ENCODE measurements at places on chromosomes 6 and 20.

GRCh38 chr6:52876056-52876787 is 33.3 kb downstream of the GSTA3 start:
- no peaks in the 10 kb centered on the region for H3K27me3 ChIP-seq
- H3K36me3 ChIP-seq, result no peaks in the 10 kb centered on the region
- no peak overlapping the region for H3K27ac ChIP-seq

DNA sequence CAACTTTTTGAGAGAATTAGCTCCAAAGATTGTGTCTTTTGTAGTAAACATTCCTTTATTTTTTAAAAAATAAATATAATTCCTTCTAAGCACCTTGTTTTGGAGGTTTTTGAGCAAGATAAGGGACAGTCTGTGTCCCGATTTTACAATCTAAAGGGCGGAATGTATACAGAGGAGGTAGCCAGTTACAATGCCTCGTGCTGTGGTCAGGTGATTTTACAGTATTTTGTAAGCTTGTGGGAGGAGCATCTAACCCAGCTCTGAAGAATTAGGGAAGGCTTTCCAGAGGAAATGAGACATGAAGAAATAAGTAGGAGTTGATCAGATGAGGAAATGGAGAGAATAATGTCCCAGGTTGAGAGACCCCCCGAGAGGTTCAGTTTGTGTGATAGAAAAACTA is 1.3 kb downstream of the HINT3 start:
- no peak for DNase-seq
- H3K4me3 ChIP-seq, result peak overlapping the region; percentile 91
- H3K4me1 ChIP-seq, result no peaks in the 10 kb centered on the region
- H3K27ac ChIP-seq, result no peak overlapping the region
- H3K36me3 ChIP-seq, result no peaks in the 10 kb centered on the region
- peaks cover 10% of the 10 kb centered on the region for H3K27me3 ChIP-seq

DNA sequence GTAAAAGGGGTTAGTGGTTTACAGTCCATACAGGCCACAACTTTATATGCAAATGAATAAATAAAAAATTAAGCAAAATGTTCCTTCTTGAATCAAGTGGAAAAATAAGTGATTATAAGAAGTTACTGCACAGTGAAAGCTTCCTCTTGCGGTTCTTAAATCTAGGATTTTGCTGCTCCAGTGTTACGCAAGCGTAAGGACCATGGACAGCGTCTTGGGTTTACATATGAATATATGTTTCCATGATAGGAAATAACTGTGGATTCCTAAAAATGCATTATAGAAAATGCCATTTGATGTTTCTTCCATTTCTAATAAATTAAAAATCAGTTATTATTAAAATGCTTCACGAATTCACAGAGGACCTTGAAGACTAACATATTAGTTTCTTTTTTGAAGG is 176.6 kb upstream of the POU3F2 start:
- no peaks in the 10 kb centered on the region for H3K36me3 ChIP-seq
- H3K27ac ChIP-seq, result no peak overlapping the region
- DNase-seq, result peak; percentile 81
- H3K27me3 ChIP-seq, result no peaks in the 10 kb centered on the region

GRCh38 chr6:11944111-11944510 is 68.0 kb upstream of the HIVEP1 start:
- DNase-seq, result no peak
- no peaks in the 10 kb centered on the region for H3K27me3 ChIP-seq
- H3K4me1 ChIP-seq, result no peaks in the 10 kb centered on the region
- H3K4me3 ChIP-seq, result no peak overlapping the region

DNA sequence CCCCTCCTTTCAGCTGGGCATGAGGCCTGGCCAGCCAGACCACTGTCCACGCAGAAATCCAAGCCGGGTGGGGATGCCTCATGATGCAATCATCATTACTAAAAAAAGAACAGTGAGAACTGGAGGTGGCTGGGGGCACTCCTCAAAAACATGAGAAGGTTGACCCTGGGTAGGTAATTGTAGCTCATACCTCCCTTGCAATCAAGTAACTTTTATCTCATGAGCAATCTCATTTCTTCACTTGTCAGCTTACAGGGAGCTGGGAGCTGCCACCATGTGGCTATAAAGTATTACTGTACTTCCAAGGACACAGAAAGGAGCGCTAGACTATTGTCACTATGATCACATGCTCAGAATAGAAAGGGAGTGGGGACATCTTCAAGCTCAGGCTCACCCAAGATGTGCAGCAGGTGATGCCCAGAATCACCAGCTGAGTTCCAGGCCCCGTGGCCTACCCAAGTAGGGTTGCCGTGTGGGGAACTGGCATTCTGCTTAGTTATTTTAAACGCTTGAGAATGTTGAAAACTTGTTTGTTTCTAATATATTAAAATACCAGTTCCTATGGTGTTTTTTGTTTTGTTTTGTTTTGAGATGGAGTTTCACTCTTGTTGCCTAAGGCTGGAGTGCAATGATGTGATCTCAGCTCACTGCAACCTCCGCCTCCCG is 3.0 kb upstream of the CDH26 start:
- peaks cover 41% of the 10 kb centered on the region for H3K27me3 ChIP-seq
- DNase-seq, result peak; percentile 48
- no peak overlapping the region for H3K4me3 ChIP-seq
- H3K36me3 ChIP-seq, result no peaks in the 10 kb centered on the region
- no peak overlapping the region for H3K27ac ChIP-seq

- no peaks in the 10 kb centered on the region for H3K27me3 ChIP-seq
- no peak for DNase-seq
- H3K27ac ChIP-seq, result no peak overlapping the region
- peak overlapping the region; percentile 91 for H3K4me3 ChIP-seq
These were observed 988 bp downstream of the QRSL1 start for GRCh38 chr6:106630366-106630765.

- DNase-seq, result no peak
- H3K4me1 ChIP-seq, result no peaks in the 10 kb centered on the region
- no peak overlapping the region for H3K4me3 ChIP-seq
These were observed 137.5 kb downstream of the NRN1 start for GRCh38 chr6:5869261-5869660.

DNA sequence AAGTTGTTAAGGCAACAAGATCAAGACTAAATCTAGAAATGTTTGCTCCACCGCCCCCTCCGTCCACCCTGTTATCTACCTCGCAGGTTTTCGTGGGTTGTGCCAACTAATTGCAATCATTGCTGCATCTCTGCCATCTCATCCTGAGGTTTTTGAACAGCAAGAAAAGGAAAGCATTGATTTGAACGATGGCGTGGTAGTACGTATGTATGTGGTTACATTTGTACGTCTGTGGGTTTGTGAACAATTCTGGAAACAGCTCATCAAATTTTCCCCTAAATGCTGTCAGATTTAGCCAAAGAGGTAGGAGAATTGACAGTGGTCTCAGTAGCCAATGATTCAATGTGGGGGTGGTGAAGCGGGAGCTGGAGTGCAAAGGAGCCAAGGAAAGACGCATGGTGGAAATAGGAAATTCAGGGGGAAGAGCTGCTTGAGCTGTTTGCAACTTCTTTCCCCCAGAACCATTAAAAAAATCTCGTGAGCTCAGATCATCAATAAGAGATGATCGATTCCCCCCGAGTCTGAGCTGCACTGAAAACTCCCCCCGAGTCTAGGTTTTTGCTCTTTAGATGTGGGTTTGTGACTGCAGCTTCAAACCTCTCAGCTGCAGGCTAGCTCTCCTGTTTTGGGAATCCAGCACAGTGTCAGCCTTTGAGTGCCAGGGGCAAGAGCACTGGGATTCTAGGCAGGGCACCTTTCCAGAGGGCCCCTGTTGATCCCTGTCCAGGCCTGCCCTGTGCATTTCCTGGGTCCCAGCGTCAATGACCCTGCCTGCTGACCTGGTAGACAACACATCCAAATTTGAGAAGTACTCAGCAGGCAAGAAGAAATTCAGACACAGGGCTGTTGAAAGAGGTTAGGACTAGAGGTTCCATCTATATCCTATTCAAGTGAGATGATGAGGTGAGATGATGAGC is 72.6 kb upstream of the LY86 start:
- no peaks in the 10 kb centered on the region for H3K36me3 ChIP-seq
- DNase-seq, result no peak
- no peaks in the 10 kb centered on the region for H3K27me3 ChIP-seq
- no peak overlapping the region for H3K4me3 ChIP-seq

DNA sequence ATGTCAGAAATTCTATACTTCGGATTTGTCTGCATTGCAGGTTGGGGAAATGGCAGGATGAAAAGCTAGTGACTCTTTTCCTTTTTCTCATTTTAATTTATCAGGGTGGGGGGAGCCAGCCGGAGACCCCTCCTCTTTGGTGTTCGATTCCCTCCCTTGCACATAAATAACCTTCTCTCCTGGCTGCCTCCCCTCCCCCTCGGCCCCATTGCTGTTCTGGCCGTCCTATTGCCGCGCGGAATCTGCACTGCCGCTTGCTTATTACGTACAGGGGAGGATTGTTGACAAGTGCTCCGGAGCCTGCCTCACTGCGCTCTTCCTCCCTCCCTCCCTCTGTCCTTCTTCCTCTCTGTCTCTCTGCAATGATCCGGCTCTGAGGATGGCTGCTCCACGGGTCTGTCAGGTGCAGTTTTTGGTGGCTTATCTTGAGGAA is 154.7 kb downstream of the JARID2 start:
- H3K27me3 ChIP-seq, result no peaks in the 10 kb centered on the region
- peaks cover 52% of the 10 kb centered on the region for H3K4me1 ChIP-seq
- no peaks in the 10 kb centered on the region for H3K36me3 ChIP-seq
- peak overlapping the region; percentile 56 for H3K4me3 ChIP-seq

GRCh38 chr6:5506597-5506996 is 245.3 kb downstream of the FARS2 start:
- no peaks in the 10 kb centered on the region for H3K4me1 ChIP-seq
- DNase-seq, result no peak
- H3K27ac ChIP-seq, result no peak overlapping the region
- H3K27me3 ChIP-seq, result no peaks in the 10 kb centered on the region
- no peaks in the 10 kb centered on the region for H3K36me3 ChIP-seq
- H3K4me3 ChIP-seq, result no peak overlapping the region

- no peaks in the 10 kb centered on the region for H3K4me1 ChIP-seq
- no peak overlapping the region for H3K27ac ChIP-seq
- no peaks in the 10 kb centered on the region for H3K36me3 ChIP-seq
- H3K27me3 ChIP-seq, result no peaks in the 10 kb centered on the region
- DNase-seq, result no peak
- no peak overlapping the region for H3K4me3 ChIP-seq
These were observed 17.4 kb upstream of the EEF1A1 start for GRCh38 chr6:73538116-73538779.

GRCh38 chr6:169880516-169880915 is 129.1 kb downstream of the ERMARD start:
- no peaks in the 10 kb centered on the region for H3K4me1 ChIP-seq
- DNase-seq, result no peak
- H3K27me3 ChIP-seq, result no peaks in the 10 kb centered on the region
- H3K27ac ChIP-seq, result no peak overlapping the region
- H3K4me3 ChIP-seq, result no peak overlapping the region

- no peak for DNase-seq
- H3K27ac ChIP-seq, result no peak overlapping the region
- H3K36me3 ChIP-seq, result no peaks in the 10 kb centered on the region
- H3K4me1 ChIP-seq, result no peaks in the 10 kb centered on the region
- no peak overlapping the region for H3K4me3 ChIP-seq
These were observed 6.9 kb upstream of the PPP1R3G start for GRCh38 chr6:5078121-5078669.

DNA sequence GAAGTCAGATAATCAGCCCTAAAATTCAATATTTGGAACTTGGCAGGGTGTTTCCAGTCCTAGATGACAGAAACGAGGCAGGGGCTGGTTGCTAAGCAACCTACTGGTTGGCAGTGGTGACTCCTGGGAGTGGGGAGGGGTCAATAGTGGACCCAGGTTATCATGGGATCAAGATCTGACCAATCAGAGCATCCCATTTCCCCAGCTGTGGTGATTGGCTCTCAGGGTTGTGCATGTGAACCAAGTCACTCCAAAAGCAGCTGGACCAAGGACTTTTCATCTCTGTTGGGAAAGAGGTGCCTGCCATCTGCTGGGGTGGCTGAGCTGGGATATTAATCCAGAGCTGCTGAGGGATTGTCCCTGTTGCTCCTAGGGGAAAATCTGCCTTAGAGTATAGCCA is 253.4 kb downstream of the PREX1 start:
- H3K27me3 ChIP-seq, result no peaks in the 10 kb centered on the region
- peak; percentile 74 for DNase-seq
- H3K36me3 ChIP-seq, result no peaks in the 10 kb centered on the region

- H3K27me3 ChIP-seq, result no peaks in the 10 kb centered on the region
- peak within 1 kb of the TSS; percentile 91 for H3K4me3 ChIP-seq
- peaks cover 4% of the 10 kb centered on the region for H3K4me1 ChIP-seq
- peak; percentile 96 for DNase-seq
- peak within 1 kb of the TSS; percentile 38 for H3K27ac ChIP-seq
These were observed at the start of gene RTEL1 for GRCh38 chr20:63657937-63658748. TSS of gene RTEL1 (plus strand) at chr20:63658312. CDS start at chr20:63659403, 1,091 bp downstream.

DNA sequence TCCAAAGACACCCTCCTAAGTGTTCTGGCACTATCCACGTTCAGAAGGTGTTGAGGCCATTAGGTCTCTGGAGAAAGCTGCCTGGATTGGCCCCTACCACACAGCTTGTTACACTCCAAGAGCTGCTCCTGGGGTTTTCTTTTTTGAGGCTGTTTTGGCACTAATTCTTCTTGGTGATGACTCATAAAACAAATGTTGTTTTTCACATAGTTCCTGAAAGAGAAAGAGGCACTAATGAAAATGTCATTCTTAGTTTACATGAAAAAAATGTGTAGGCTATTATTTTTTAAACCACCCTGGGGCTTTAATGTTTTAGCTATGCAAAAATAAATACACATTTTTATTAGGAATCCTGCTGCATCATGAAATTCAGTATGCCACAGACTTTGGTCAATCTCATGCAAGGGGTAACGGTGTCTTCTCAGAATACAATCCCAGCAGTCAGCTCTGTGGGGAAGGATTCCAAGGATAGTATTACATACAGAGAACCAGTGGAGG is 38.1 kb downstream of the TBPL1 start:
- H3K4me3 ChIP-seq, result no peak overlapping the region
- H3K4me1 ChIP-seq, result no peaks in the 10 kb centered on the region
- H3K27ac ChIP-seq, result no peak overlapping the region
- no peak for DNase-seq
- no peaks in the 10 kb centered on the region for H3K27me3 ChIP-seq

DNA sequence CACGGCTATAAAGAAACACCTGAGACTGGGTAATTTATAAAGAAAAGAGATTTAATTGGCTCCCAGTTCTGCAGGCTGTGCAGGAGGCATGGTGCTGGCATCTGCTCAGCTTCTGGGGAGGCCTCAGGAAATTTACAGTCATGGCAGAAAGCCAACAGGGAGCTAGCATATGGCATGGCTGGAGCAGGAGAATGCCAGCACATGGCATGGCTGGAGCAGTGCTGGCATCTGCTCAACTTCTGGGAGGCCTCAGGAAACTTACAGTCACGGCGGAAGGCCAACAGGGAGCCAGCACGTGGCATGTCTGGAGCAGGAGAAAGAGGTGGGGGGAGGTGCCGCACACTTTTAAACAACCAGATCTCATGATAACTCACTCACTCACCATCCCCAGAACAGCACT is 32.5 kb upstream of the DACT2 start:
- H3K27me3 ChIP-seq, result no peaks in the 10 kb centered on the region
- peaks cover 8% of the 10 kb centered on the region for H3K4me1 ChIP-seq
- no peaks in the 10 kb centered on the region for H3K36me3 ChIP-seq
- H3K4me3 ChIP-seq, result no peak overlapping the region

- no peak overlapping the region for H3K27ac ChIP-seq
- peaks cover 53% of the 10 kb centered on the region for H3K27me3 ChIP-seq
- no peaks in the 10 kb centered on the region for H3K4me1 ChIP-seq
- H3K36me3 ChIP-seq, result no peaks in the 10 kb centered on the region
- DNase-seq, result no peak
These were observed 726 bp upstream of the EMILIN3 start for GRCh38 chr20:41367393-41367695.

GRCh38 chr20:15618912-15619311 is 954.3 kb downstream of the KIF16B start:
- DNase-seq, result no peak
- H3K4me1 ChIP-seq, result peaks cover 7% of the 10 kb centered on the region
- H3K27me3 ChIP-seq, result no peaks in the 10 kb centered on the region
- no peak overlapping the region for H3K4me3 ChIP-seq
- H3K36me3 ChIP-seq, result no peaks in the 10 kb centered on the region

Measured in endodermal cell (in vitro differentiated cells).